Glomerular endothelial cell (primary cell): ENCODE measurements at places on chromosomes 6 and 20. TPM values are rescaled to one million over a fixed set of nuclear protein-coding genes. Genes with fewer than 3 reads are reported as not detected.
A peak's percentile ranks its signal among the peaks of the same experiment; 100 is the strongest.

DNA sequence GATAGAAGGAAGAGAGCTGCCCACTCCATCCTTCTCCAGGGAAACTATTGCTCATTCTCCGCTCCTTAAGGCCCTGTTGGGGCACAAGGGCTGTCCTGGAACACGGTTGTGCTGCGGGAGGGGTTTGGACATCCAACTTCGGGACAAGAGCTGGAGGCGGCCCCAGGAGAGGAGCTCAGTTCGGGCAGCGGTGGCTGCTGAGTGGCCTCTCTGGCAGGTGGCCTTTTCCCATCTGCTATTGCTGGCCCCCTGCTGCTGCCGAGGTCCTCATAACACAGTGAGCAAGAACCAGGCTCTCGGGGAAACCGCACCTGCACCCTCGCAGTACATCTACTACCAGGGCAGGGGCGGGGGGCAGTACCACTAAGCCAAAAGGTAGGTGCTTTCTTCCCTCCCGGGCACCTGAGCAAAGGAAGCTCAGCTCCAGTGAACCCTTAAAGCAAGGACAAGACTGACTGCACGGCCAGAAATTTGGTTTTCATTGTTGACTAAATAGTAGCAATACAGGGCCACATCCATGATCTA is 63.7 kb downstream of the PSMG4 start:
- DNase-seq = no peak

- DNase-seq = no peak
Observed at GRCh38 chr6:167996424-167997199, 859 bp upstream of the KIF25 start.

GRCh38 chr6:75581231-75581630 is 20.4 kb upstream of the SENP6 start:
- DNase-seq = no peak

Gene CYP39A1
- 1.9 TPM in 1 of 2 replicates, not detected in the other for total RNA-seq

GRCh38 chr6:411402-412145 is 20.0 kb downstream of the IRF4 start:
- no peak for DNase-seq

Gene SLPI
- not detected in 2 replicates for total RNA-seq

GRCh38 chr6:75109022-75109421 is 96.8 kb downstream of the COL12A1 start:
- DNase-seq = no peak

DNA sequence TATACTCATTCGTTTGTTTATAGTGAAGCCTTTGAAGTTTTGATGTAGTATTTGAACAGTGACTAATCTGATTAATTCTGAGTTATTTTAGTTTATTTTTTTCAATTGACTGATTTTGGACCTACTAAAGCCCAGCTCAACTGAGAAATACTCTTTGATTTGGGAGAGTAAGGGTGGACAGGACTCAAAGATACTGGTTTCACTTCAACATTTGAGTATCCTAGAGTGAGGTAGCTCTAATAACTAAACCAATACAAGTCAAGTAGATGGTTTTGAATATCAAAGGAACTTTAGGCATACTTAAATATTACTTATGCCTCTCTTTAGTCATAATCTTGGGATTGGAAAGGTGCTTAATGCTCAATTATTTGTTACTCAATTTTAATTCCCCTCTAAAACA is 65.6 kb downstream of the ZNF292 start:
- no peak for DNase-seq

GRCh38 chr20:9392892-9393857 is 121.2 kb upstream of the LAMP5 start:
- DNase-seq = peak; percentile 14

DNA sequence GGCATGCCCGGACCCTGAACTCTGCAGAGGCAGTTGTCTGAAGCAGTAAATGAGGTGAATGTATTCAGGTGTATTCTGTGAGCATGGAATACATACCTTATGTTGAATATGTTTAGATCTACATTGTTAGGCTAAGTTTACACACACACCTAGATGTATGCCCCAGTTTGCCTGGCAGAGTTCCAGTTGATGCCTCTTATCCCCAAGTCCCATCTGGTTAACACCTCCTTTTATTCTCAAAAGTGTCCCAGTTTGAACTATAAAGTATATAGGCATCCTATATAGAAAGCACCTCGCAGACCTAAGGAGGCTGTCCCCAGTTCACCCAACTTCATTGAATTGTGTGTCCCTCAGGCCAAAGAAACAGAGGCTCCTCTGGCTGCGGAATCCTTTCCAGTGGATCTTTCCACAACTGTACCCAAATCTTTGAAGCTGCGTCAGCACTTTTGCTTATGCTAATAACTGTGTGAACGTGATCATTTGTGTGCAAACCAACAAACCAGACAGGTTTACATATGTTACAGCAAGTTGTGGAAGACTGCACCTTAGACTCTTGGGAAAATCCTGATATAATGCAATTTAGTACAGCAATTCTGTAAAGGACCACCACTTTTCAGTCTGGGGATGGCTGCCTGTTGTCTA is 4.8 kb upstream of the DHX35 start:
- DNase-seq = no peak

- no peak for DNase-seq
Observed at GRCh38 chr20:63232235-63233060, 3.3 kb upstream of the BIRC7 start.

GRCh38 chr6:104484191-104484590 is 375.5 kb downstream of the HACE1 start:
- DNase-seq = no peak

DNA sequence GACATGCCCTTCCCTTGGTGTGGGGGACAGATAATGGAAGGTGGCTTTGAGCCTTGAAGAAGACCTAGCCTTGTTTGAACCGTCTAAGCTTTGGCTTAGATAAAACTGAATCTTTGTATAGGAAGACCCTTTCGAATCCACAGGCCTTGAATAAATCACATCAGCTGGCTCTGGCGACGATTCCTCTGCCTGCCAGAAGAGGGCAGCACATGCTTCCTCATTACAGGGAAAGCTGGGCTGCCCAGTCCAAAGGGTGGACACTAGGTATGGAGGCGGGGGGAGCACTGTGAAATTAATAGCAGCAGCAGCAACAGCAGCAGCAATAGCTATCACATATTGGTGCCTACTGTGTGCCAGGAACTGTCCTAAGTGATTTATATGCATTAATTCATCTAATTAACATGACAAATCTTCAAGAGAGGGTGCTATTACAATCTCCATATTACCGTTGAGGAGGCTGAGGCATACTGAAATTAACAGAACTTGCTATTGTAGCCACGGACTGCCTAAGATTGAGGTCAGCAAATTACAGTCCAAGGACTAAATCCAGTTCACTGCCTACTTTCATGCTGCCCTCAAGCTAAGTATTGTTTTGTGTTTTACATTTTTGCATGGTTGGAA is 85.1 kb downstream of the CLIC5 start:
- no peak for DNase-seq

- DNase-seq = no peak
Observed at GRCh38 chr6:168103050-168103830, 24.2 kb upstream of the FRMD1 start.

Gene NRSN1
- not detected in 2 replicates for total RNA-seq

Gene MAFB
- 2.3 and 3.0 TPM in 2 replicates for total RNA-seq

DNA sequence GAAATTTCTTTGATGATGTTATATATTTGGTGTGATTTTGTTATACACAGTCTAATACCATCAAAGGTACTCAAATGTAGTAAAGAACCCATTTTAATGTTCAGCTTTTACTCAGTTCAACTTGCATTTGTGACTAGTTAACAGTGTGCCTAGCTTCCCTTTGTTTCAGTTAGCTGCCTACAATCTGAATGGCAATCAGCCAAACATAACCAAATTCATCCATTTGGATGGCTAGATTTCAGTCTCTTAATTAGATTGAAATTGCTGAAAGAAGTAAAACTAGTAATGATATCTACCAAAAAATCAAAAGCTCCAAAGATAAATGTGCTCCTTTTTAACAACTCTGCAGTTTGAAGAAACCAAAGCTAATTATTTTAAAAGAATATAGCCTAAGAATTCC is 6.9 kb downstream of the EPHA7 start:
- DNase-seq = no peak

Gene IMPG1
- not detected in 2 replicates for total RNA-seq

DNA sequence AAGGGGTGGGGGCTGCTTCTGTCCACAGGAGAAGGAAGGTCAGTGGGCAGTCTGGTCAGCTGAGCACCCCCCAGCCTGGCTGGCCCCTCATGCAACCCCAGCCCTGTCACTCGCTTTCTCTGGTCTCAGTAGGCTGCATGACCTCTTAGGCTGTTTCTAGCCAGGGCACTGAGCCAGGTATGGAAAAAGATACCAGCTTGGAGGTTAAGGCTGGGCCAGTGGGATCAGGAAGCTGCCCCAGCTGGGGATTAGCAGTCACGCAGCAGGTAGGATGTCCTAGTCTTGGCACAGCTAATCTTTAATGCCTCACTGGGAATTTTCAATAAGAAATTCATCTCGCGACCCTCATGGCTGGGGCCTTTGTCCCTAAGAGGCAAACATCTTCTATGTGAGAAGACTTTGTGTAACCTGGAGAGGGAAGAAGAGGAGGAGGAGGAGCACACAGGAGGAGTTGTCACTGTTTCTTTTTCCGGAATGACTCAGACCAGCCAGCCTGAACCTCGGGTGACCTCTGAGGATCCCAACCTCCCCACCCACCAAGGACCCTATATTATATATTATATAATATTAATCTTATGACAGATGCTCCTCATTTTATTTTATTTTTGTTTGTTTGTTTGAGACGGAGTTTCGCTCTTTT is 2.4 kb upstream of the BPIFA2 start:
- no peak for DNase-seq

Gene WFDC2
- 0.44 TPM in 1 of 2 replicates, not detected in the other for total RNA-seq

DNA sequence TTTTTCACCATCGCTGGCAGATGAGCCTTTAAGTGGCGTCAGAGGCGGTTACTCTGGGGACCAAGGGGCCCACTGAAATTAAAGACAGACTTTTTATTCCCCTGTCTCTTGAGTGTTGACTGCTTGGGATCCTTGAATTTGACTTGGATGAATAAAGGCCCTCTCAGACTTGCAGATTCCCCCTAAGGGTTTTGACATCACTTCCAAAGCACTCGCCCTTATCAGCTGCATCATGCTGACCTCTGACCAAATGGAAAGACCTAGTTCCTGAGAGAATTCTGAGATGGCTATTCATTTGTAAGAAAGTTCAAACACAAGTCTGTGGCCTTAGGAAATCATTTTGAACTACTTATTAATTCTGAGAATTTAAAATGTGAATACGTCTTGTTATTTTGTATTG is 13.5 kb upstream of the MOXD1 start:
- no peak for DNase-seq

Gene MYCT1
- total RNA-seq = 112 and 156 TPM in 2 replicates

- DNase-seq = no peak
Observed at GRCh38 chr6:170434117-170434820, 118.8 kb downstream of the PSMB1 start.

GRCh38 chr6:47440719-47441118 is 36.9 kb upstream of the CD2AP start:
- no peak for DNase-seq

DNA sequence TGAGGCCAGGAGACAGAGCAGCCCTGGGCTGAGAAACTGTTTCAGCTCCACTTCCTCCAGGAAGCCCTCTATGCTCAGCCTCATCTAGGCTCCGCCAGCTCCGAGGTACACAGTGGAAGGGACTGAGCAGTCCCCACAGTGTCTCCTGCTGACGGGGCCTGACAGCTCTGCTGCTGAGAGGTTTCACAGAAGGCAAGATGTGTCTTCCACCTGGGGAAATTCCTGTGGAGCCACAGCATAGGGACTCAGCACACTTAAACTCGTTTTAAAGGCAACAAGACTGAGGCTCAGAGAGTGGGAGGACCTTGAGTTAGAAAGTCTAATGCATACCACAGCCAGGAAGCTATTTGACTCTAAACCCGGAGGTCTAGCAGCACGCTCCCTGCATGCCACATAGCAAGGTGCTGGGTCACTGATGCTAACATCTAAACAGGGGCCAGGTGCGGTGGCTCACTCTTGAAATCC is 6.8 kb downstream of the ADA start:
- DNase-seq = no peak

- DNase-seq = no peak
Observed at GRCh38 chr6:85344996-85345395, 104.9 kb upstream of the NT5E start.

DNA sequence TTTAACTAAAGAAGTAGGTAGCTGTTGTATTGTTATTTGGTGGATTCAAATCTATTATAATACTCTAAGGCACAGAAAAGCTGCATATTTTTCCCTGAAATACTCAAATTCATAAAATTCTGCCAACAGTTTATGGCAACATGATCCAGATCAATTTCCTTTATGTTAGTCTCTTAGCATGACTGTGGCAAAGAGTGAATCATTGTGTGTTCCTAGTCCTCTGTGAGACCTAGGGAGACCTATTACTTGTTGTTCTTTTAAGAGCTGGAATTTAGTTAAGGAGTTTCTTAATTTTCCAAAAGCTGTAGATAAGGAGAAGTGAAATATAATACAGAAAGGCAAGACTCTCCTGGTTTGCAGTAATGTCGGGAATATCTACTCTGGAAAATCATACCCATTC is 149.6 kb downstream of the RIMS1 start:
- no peak for DNase-seq

DNA sequence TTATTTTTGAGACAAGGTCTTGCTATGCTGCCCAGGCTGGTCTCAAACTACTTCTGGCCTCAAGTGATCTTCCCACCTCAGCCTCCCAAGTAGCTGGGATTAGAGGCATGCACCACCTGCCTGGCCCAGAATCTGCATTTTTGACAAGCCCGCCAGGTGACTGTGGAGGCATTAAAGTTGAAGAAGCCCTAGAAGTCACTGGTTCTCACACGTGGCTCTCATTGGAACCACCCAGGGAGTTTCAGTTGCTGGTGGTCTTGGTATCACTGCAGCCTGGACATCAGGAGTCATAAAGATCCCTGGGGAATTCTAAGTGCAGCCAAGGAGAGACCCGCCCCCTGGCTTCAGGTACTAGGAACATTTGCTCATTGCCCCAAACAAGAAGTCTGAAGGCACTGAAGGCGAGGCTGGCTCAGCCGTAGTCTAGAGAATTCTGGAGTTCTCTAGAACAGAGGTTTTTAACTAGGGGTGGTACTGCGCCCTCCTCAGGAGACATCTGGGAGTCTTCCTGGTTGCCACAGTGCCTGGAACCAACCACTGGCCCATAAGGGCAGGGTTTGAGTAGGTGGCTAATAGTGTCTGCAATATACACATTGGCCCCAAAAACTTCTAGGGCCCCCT is 182.8 kb downstream of the ZMYND8 start:
- no peak for DNase-seq

DNA sequence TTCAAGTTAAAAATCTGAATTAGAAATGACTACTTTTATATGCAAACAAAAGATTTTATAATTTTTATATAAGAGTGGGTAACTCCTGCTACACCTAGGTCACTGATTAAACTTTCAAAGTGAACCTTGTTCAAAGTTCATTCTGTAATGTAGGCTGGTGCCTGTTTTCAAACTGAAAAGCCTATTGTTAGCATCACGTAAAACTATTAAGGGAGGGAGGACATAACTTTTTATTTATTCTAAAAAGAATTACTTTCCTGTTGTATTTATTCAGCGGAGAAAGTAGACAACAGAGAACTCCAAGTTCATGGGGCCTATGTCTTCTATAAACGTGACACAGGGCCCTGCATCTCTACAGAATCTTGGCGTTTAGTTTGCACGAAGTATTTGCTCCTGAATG is 27.4 kb downstream of the FERMT1 start:
- no peak for DNase-seq

- DNase-seq = no peak
Observed at GRCh38 chr20:60362531-60362930, 404.3 kb downstream of the CDH26 start.

GRCh38 chr6:23330632-23331031 is 761.3 kb downstream of the HDGFL1 start:
- no peak for DNase-seq
